Stimulated activated CD4-positive, alpha-beta T cell treated with anti-CD3 and anti-CD28 coated beads, Interleukin-4, amount 100 ng/mL, for 24 hours (primary cell): ENCODE measurements at places on chromosomes 16 and 17.

GRCh38 chr17:81556863-81557262 is 4.7 kb upstream of the FAAP100 start:
- DNase-seq = no peak

- no peak for DNase-seq
Observed at GRCh38 chr16:18037051-18037450, 299.5 kb downstream of the NPIPA8 start.

GRCh38 chr17:62757500-62757951 is 50.6 kb downstream of the MARCHF10 start:
- no peak for DNase-seq

DNA sequence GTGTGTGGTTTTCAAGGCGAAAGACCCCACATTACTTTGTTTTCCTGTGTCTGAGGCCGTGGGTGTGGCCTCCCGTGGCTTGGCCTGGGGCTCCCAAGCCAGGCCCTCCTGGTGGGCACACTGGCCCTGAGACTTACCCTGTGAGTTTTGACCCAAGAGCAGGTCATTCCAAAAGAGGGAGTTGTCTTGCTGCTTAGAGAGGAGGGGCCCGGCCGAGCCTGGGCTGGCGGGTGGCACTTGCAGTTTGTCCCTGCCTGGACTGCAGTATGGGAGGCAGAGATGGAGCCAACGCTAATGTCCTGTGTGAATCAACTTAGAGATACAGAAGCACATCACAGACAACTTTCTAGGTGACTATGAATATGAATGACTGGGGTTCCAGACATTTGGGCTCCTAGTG is 22.7 kb downstream of the PLEKHG4 start:
- DNase-seq = no peak

DNA sequence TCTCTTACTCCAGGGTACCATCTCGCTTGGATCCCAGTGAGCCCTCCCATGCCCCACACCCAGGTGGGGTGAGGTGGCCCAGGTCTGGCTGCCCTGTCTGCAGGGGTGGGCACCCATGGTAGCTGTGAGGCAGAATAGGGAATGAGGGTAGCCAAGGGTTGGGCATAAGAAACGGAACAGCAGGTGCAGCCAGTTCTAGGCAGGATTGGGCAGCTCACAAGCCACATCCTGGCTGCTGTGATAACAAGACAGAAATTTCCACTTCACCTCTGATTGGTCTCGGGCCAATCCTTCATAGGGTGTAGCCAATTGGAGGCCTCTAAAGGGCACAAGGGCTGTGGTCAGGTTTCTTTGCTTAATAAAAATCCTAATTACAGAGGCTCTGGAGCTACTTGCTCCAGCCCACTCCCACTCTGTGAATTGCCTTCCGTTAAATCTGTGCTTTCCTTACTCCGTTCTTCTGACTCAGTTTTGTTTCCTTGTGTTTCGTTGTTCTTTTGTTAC is 1.5 kb upstream of the ARHGDIG start:
- peak; percentile 19 for DNase-seq

DNA sequence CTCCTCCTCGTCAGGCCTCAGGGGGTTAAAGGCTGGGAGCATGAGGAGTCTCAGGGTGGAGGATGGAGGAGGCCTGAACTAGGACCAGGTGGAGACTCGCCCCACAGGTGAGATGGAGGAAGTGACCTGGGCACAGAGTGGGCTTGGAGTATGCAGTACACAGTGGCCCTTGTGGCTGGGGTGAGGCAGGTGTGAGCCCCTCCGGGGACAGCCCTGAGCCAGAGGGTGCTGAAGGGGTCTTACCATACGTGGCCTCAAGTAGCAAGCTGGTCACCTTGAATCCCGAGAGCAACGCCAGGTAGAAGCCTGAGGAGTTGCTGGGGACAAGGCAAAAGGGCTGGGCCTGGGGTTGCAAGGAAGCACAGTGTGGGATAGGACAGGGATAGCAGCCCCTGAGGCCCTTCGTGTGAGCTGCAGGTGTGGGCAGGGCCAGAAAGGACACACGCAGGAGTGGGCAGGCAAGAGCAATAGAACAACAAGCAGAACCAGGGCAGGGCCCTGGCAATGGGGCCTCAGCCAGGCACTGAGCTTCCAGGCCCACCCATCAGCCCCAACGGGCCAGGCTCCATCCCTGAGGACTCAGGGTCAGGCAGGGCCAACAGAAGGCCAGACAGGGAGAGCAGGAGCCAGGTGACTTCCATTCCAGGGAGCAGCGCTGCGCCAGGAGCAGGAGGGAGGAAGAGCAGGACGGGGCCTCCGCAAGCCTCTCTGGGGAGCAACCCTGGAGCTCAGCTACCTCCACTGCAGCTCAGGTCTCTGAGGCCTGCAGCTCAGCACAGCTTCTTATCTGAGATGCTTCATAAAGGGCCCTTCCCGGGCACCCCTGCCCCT is 64.2 kb upstream of the TNRC6C start:
- no peak for DNase-seq

GRCh38 chr17:73622381-73622780 is 21.9 kb downstream of the SDK2 start:
- no peak for DNase-seq

DNA sequence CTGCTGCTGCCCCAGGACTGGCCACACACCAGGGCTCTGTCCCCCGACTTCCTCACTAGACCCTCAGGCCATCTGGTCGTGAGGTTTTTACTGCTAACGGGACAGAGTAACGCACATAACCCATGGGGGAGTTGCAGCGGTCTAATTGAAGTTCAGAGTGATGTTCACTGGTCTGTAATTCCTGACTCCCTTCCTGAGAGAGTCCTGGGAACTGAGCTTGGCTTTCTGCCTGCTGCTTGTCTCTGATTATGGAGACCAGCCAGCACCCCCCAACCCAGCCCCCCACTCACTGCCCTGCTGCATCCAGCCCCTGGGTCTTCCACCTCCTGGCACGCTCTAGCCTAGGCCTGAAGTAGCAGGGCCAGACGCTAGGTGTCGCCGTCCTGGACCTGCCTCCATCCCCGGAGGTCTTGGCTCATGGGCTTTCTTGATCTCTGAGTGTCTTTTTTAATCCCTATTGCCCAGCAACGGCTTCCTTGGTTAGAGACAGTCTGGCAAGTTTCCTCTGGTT is 192.9 kb downstream of the CCDC182 start:
- DNase-seq = peak; percentile 11

- DNase-seq = no peak
Observed at GRCh38 chr17:8359769-8360168, 16.7 kb downstream of the KRABD2 start.

- no peak for DNase-seq
Observed at GRCh38 chr17:81498953-81499600, 13.5 kb downstream of the ACTG1 start.

GRCh38 chr16:55901566-55902217 is 26.5 kb upstream of the CES5A start:
- no peak for DNase-seq

- no peak for DNase-seq
Observed at GRCh38 chr17:54544249-54544648, 356.4 kb upstream of the TOM1L1 start.

DNA sequence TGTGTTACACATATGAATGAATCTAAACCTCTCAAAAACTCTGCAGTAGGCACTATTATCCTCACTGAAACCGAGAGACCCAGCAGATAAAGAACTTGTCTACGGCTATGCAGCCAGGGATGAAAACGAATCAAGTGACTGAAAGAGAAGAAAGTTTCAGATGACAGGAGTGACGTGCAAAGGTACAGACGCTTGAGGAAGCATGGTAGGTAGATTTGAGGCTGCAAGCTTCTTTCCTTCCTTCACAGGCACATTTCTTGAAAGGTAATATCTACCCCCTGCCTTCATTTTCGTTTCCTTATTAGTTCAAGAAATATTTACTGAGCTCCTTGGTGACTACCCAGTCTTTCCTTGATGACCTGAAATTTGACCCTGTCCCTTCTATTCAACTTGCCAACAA is 211.5 kb upstream of the AXIN2 start:
- no peak for DNase-seq

DNA sequence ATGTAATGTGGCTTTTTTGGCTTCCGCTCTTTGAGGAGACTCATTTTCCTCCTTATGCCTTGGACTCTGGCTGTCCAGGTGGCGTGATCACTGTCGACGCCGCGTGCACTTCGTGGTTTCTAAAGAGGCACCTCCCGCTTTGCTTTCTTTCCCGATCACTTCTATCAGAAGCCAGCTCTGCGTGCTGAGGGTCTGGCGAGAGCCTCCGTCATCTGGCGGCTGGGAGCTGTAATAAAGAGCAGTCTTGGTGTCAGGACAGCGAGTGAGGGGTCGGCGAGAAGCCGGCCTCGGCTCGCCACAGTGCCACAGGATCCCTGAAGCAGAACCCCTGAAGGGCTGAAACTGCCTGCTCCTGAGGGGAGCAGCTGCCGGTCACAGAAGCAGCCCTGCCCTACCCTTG is 7.4 kb downstream of the ZNF750 start:
- DNase-seq = no peak

GRCh38 chr17:549177-550040 is 165.2 kb downstream of the VPS53 start:
- DNase-seq = no peak

GRCh38 chr16:67518676-67519075 is 10.0 kb upstream of the RIPOR1 start:
- no peak for DNase-seq

DNA sequence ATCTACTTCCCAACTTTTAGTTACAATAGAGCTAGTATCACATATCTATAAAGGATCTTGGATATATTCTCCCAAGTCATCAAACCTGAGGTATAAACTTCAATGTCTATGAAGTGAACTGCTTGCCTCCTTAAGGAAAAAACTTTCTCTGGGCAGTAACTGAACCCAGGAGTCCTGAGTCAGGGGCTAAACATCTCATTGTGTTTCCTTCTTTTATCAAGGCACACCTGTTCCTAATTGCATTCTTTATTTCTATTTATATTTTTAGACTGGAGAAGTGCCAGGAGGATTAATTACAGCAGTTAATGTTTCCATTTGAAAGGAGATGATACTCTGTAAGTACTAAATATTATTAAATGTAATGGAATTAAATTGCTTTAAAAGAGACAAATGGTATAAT is 98.6 kb downstream of the CDH8 start:
- no peak for DNase-seq
